PC-9 (cell line): ENCODE measurements at places on chromosomes 6 and 20.

- H3K4me1 ChIP-seq: peaks cover 46% of the 10 kb centered on the region
- H3K27ac ChIP-seq: no peak overlapping the region
- no peak overlapping the region for H3K4me3 ChIP-seq
Measured at GRCh38 chr6:37204014-37204751, 34.2 kb downstream of the PIM1 start.

DNA sequence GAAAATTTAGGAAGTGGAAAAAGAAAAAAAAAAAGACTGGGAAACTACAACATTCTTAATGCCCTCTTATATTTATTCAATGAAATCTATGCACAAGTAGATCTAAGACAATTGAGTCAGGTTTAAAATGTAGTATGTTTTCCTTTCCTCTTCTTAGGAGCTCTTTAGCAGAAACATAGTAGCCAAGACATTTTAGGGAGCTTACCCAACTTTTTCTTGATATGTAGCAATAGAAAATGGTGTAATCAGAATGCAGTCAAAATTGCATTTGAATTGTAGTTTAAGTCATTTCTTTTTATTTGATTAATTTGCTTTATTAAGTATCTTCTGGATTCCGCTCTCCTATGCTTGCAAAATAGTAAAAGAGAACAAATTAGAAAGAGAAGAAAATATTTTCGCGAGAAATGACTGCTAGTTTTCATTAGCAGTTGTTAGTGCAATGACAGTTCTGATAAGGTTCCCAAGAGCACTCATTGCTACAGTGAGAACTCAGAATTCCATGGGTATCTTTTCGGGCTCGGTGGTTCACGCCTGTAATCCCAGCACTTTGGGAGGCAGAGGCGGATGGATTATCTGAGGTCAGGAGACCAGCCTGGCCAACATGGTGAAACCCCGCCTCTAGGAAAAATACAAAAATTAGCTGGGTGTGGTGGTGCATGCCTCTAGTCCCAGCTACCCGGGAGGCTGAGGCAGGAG, 52.2 kb downstream of the JARID2 start:
- H3K27ac ChIP-seq: no peak overlapping the region
- H3K36me3 ChIP-seq: no peaks in the 10 kb centered on the region
- DNase-seq: no peak
- H3K4me1 ChIP-seq: peaks cover 15% of the 10 kb centered on the region

- no peak overlapping the region for H3K4me3 ChIP-seq
- H3K27me3 ChIP-seq: no peaks in the 10 kb centered on the region
- H3K36me3 ChIP-seq: no peaks in the 10 kb centered on the region
Measured at GRCh38 chr6:131976545-131977061, 25.4 kb upstream of the CCN2 start.

DNA sequence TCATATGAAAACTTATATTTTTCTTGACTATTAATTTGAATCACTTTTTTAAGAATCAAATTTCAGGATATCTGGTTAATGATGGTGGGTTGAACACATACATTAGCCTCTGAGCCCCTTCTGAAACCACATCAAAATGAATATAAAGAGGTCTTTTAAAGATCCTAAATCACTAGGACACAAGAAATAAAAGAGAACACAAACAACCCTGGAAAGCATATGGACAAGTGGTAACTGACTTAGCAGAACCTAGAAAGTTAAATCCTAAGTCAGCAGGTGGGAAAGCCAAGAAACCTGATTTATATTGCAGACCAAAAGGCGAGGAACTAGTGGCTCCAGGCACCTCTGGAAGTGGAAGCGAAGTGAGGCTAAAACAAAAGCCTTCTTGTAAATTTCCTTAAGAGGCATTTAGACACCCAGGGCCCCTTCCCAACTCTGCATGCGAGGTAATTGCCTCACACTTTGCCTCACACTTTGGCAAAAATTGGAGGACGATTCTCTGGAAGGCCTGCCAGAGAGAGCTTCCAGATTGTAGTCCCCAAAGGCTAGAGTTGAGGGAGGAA, 293.9 kb downstream of the KHDC1L start:
- H3K4me1 ChIP-seq: no peaks in the 10 kb centered on the region
- no peaks in the 10 kb centered on the region for H3K27me3 ChIP-seq
- H3K27ac ChIP-seq: no peak overlapping the region
- H3K36me3 ChIP-seq: no peaks in the 10 kb centered on the region
- no peak for DNase-seq
- H3K4me3 ChIP-seq: no peak overlapping the region

- no peak for DNase-seq
- H3K4me3 ChIP-seq: no peak overlapping the region
- H3K36me3 ChIP-seq: no peaks in the 10 kb centered on the region
- H3K27me3 ChIP-seq: no peaks in the 10 kb centered on the region
- H3K27ac ChIP-seq: no peak overlapping the region
- no peaks in the 10 kb centered on the region for H3K4me1 ChIP-seq
Measured at GRCh38 chr6:4970739-4971395, 33.0 kb downstream of the RPP40 start.

DNA sequence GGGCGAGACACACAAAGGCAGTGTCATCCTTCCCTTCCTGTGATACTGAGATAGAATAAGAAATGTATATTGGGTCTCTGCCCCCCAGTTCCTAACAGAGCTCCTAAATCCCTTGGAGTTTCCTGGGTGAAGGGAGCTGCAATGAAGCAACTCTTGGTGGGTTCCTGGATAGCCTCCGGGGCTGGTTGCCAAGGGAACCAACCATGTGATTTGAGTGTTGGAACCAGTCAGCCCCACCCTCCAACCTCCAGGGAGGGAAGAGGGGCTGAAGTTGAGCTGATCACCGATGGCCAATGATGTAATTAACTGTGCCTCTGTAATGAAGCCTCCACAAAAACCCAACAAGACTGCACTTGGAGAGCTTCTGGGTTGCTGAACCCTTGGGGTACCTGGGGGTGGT, 116.6 kb downstream of the SLC22A3 start:
- H3K36me3 ChIP-seq: no peaks in the 10 kb centered on the region
- DNase-seq: no peak
- no peaks in the 10 kb centered on the region for H3K27me3 ChIP-seq
- H3K27ac ChIP-seq: no peak overlapping the region
- H3K4me3 ChIP-seq: no peak overlapping the region

DNA sequence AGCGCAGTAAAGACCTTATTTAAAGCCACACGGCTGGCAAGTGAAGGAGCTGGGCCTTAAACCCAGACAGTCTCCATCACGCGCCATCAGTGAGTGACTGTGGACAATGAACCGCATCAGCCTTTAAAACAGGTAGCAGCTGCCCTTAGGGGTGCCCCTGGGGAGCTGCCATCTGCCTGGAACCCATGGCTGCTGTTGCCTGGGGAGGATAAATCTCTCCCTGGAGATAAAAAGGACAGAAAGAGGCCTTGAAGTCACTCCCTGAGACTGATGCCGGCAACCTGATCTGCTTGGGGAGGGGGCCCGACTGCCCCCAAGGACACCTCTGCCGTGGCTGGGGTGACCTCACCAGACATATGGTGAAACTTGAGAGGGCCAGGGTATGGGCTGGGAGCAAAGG, 73.5 kb downstream of the PREX1 start:
- no peaks in the 10 kb centered on the region for H3K36me3 ChIP-seq
- H3K27me3 ChIP-seq: no peaks in the 10 kb centered on the region
- H3K27ac ChIP-seq: no peak overlapping the region
- no peak for DNase-seq

GRCh38 chr6:19394051-19394450, 443.1 kb upstream of the ID4 start:
- H3K36me3 ChIP-seq: no peaks in the 10 kb centered on the region
- H3K4me1 ChIP-seq: no peaks in the 10 kb centered on the region
- H3K4me3 ChIP-seq: no peak overlapping the region

GRCh38 chr6:45715508-45715803, 300.2 kb downstream of the CLIC5 start:
- no peaks in the 10 kb centered on the region for H3K36me3 ChIP-seq
- H3K27ac ChIP-seq: no peak overlapping the region
- H3K4me1 ChIP-seq: peaks cover 20% of the 10 kb centered on the region
- no peaks in the 10 kb centered on the region for H3K27me3 ChIP-seq
- DNase-seq: no peak

DNA sequence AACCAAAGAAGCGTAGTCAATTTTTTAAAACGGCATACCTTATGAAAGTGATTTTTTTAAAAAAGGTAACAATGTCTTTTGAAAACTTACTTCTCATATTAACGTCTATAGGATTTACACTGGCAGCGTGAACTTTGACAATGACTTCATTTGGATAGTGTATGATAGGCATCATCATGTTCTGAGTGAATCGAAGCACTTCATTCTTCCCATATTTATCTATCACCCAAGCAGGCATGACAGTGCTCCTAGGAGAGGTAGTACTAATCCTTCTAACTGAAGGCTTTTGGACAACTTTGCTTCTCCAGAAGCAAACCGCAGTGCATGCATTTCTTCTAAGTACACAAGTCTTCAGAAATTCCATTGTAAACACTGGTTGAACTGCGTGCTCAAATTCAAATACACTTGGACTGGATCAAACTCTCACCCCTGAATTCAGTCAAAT, 618 bp downstream of the RTN4IP1 start:
- H3K27ac ChIP-seq: peak overlapping the region; percentile 68
- H3K27me3 ChIP-seq: no peaks in the 10 kb centered on the region
- peak overlapping the region; percentile 96 for H3K4me3 ChIP-seq

DNA sequence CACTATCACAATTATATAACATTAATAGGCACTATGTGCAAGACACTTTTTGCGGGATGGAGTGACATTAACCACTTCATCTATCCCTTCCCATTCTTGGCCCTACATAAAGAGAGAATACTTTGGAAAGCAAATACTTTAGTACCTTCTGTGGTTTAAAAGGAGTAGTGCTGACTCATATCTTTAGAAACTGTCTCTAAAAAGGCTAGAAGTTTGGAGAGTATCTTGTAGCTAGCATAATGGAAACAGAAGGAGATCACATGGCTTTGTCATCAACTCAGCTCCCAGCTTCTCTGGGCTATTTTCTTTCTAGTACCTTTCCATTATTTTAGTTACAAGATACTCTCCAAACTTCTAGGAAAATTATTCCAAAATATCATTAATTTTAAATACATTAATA, 157.5 kb downstream of the ADGRG6 start:
- no peaks in the 10 kb centered on the region for H3K36me3 ChIP-seq
- no peaks in the 10 kb centered on the region for H3K4me1 ChIP-seq
- no peak for DNase-seq
- no peaks in the 10 kb centered on the region for H3K27me3 ChIP-seq
- H3K4me3 ChIP-seq: no peak overlapping the region

GRCh38 chr6:40125680-40126394, 191.6 kb upstream of the MOCS1 start:
- H3K36me3 ChIP-seq: no peaks in the 10 kb centered on the region
- no peak overlapping the region for H3K4me3 ChIP-seq
- H3K27me3 ChIP-seq: no peaks in the 10 kb centered on the region
- no peaks in the 10 kb centered on the region for H3K4me1 ChIP-seq

DNA sequence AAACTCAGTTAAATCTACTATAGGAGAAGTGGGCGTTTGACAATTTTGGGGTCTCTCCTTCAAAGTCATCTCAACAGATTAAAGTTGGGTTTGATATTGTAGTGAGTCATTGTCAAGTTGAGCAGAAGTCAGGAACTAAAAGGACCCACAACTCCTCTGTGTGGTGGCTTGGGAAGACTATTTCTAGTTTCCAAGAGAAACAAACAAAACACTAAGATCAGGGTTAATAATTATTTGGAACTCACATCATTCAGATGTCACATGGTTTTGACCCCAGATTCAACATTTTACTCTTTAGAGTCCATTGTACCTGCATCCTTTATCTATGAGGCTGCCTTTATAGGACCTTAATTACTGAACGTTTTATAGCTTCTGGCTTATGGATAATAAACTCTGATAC, 45.3 kb upstream of the TINAG start:
- no peak for DNase-seq
- no peaks in the 10 kb centered on the region for H3K27me3 ChIP-seq
- no peak overlapping the region for H3K27ac ChIP-seq
- no peaks in the 10 kb centered on the region for H3K4me1 ChIP-seq

- H3K27me3 ChIP-seq: no peaks in the 10 kb centered on the region
- no peak overlapping the region; the same call in 1 of the 2 replicates for H3K27ac ChIP-seq
- no peak overlapping the region for H3K4me3 ChIP-seq
- H3K4me1 ChIP-seq: peaks cover 12% of the 10 kb centered on the region
- H3K36me3 ChIP-seq: no peaks in the 10 kb centered on the region
Measured at GRCh38 chr20:6636209-6637159, 131.0 kb upstream of the BMP2 start.

DNA sequence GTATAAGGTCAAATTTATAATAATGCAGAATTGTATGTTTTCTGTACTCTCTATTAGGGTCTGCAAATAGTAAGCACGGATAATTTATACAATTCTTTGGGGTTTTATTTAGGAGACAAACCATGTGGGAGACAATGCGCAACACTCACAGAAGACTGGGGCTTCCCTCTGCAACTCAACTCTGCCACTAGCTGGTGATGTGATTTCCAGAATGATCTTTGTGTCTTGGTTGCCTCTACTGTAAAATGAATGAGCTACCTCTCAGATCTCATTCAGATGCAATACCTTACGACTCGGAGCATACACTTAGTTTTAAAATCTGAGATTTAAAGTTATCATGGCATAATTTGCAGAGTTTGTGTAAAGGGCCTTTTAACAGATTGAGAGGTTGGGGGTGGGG, 6.4 kb downstream of the MAN1A1 start:
- H3K27ac ChIP-seq: no peak overlapping the region
- no peaks in the 10 kb centered on the region for H3K27me3 ChIP-seq
- no peak for DNase-seq

- H3K4me3 ChIP-seq: no peak overlapping the region
- H3K27me3 ChIP-seq: no peaks in the 10 kb centered on the region
- no peaks in the 10 kb centered on the region for H3K4me1 ChIP-seq
- no peak overlapping the region for H3K27ac ChIP-seq
- DNase-seq: no peak
Measured at GRCh38 chr6:44569931-44570385, 182.5 kb downstream of the CDC5L start.

GRCh38 chr6:63672582-63673129, 37.1 kb downstream of the PHF3 start:
- DNase-seq: no peak
- no peak overlapping the region for H3K4me3 ChIP-seq
- H3K27me3 ChIP-seq: no peaks in the 10 kb centered on the region

- H3K4me3 ChIP-seq: no peak overlapping the region
- H3K27ac ChIP-seq: no peak overlapping the region
- no peaks in the 10 kb centered on the region for H3K4me1 ChIP-seq
- H3K36me3 ChIP-seq: no peaks in the 10 kb centered on the region
- no peaks in the 10 kb centered on the region for H3K27me3 ChIP-seq
Measured at GRCh38 chr6:130872250-130873095, 45.3 kb downstream of the SMLR1 start.

GRCh38 chr20:32201296-32201976, 6.1 kb downstream of the PLAGL2 start:
- no peaks in the 10 kb centered on the region for H3K27me3 ChIP-seq
- no peak overlapping the region for H3K4me3 ChIP-seq
- peaks cover 27% of the 10 kb centered on the region for H3K4me1 ChIP-seq
- peak; percentile 25 for DNase-seq

DNA sequence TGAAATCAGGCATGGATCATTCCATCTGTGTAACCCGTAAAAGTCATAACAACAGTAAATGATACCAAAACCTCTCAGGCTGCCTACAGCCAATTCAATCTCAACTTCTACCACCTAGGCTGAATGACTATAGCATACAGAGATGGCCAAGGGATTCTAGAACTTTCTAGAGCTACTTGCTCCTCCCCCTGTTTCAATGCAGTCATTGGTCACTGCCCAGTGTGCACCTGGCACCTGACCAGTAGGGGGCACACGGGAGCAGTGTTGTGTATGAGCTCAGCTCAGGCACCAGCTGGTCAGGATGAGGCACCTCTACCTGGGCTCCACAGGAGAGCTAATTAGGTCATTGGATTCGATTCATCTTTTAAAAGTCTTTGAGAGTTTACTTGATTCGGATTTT, 86.2 kb downstream of the PLEKHG1 start:
- peak; percentile 12 for DNase-seq
- H3K36me3 ChIP-seq: no peaks in the 10 kb centered on the region
- no peaks in the 10 kb centered on the region for H3K27me3 ChIP-seq
- no peak overlapping the region for H3K4me3 ChIP-seq
- no peak overlapping the region for H3K27ac ChIP-seq
